ENCODE measurements at places on chromosomes 6 and 20.

DNA sequence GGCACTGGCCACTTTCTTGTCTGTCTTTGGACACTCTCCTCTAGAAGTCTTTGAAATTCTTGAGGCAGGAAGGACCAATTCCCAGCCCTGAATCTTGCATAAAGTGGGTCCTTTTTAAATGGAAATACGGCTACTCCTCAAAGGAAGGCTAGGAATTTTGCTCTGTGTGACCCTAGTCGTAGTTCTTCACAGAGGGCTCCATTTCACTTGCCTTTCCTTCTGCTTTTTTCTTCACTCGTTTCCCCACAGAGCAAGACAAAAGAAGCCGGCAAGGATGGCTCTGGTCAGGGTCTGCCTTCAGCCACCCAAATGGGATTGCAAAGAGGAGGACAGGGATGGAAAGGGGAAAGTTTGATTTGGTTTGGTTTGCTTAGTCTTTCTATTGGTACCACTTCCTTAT lies 25.8 kb downstream of the HLA-E start:
- DNase-seq = no peak

- no peak for DNase-seq
Observed at GRCh38 chr20:25253606-25254275, 5.9 kb downstream of the PYGB start.

DNA sequence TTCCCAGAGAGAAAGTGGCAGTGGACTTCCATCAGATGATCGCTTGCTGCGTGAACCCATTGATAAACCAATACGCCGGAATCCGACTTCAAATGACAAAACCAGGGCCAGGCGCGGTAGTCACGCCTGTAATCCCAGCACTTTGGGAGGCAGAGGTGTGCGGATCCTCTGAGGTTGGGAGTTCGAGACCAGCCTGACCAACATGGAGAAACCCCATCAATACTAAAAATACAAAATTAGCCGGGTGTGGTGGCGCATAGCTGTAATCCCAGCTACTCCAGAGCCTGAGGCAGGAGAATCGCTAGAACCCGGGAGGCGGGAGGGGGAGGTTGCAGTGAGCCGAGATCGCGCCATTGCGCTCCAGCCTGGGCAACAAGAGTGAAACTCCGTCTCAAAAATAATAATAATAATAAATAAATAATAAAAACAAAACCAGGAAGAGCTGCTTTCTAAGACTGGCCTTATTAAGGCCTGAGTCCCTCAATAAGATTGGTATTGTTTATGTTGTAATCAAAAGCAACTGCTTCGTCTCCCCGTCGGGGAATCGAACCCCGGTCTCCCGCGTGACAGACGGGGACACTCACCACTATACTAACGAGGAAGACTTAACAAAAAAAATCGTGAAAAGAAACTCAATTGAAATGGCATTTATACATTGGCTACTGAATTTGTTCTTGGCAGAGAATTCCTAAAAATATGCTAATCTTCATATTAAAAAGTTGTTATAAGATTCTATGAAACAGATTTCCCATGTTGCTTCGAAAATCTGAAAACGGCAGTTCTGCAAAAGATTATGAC lies 110.2 kb upstream of the ZNF184 start:
- peak; percentile 8 for DNase-seq

- DNase-seq = no peak
Observed at GRCh38 chr20:21713901-21714296, 8.4 kb downstream of the PAX1 start.

DNA sequence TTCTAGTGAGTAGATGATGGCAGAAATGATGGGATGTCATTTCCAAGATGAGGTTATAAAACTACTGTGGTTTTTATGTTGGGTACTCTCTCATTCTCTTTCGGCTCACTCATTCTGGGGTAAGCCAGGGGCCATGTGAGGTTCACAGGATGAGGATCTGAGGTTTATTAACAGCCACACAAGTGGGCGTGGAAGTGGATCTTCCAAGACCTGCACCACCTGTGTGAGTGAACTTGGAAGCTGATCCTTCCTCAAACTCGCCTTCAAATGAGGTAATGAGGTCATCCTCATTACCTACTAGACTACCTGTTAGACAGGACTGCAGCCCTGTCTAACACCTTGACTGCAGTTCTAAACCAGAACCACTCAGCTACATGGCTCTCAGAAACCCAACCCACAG lies 45.1 kb upstream of the TAGAP start:
- no peak for DNase-seq

- no peak for DNase-seq
Observed at GRCh38 chr6:135025175-135025574, 29.4 kb downstream of the HBS1L start.

- DNase-seq = no peak
Observed at GRCh38 chr6:140043762-140044378, 669.4 kb upstream of the CITED2 start.

DNA sequence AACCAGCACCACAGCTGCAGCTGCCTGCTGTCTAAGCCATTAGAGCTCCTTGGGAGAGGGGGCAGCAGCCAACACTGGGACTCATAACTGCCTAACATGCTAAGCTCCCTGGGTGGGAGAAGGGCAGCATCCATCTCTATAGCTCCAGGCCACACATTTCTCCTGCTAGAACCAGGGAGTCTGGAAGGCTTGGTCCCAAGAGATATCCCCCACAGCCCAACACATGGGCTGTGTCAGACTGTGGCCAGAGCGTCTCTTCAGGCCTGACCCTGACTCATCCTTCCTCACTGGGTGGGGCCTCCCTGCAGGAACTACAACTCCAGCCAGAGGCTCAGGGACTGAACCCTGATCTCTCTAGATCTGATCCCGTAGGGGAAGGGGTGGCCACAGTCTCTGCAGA lies 411.1 kb downstream of the HDGFL1 start:
- no peak for DNase-seq
